ENCODE measurements at places on chromosomes 3 and 15. TPM values are rescaled to one million over a fixed set of nuclear protein-coding genes. Genes with fewer than 3 reads are reported as not detected.
A peak's percentile ranks its signal among the peaks of the same experiment; 100 is the strongest.

DNA sequence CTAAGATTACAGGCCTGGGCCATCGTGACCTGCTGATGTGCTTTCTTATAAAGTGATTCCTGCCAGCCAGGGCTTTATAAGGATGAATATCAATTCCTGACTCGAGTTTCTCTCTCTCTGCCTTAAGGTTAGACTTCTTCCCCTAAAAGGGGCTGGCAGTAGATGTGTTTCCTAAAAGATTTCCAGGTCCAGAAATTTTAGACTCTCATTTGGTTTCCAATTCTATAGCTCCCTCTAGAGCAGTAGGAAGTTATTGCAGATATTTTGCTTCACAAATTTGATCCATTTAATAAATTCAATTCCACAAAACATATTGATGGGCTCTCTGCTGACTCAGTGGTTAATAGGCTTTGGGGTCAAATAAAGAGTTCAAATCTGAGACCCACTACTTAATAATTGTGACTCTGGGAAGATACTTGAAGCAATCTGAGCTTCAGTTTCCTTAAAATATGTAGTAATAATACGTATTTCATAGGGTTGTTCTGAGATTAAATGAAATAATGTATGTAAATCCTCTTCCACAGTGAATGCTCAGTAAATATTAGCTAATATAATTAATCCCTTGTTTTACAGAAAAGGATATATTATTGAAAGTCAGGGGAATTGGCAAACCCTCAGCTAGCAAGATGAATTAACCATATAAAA lies 2.1 kb downstream of the TRIM69 start:
- no peaks in the 10 kb centered on the region for H3K36me3 ChIP-seq
- no peak for DNase-seq
- H3K27ac ChIP-seq: no peak overlapping the region

DNA sequence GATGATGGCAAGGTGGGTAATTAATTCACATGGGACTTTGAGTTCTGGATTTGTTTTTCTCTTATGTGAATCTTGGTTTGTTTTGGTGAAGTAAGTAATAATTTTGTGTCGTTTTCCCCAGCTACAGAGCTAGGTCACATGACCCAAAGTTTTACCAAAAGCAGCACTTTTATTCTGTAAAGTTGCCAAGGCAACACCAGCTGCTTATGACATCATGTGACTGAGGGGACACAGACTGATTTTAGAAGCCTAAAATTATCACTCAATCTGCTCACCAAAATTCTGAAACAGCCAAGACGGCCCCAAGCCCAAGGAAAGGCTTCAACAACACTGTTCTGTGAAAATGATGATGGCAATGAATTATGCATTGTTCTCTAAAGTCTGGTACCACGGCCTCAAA lies 63.9 kb downstream of the MEX3B start:
- no peak overlapping the region for H3K27ac ChIP-seq
- H3K4me1 ChIP-seq: no peaks in the 10 kb centered on the region
- no peaks in the 10 kb centered on the region for H3K36me3 ChIP-seq
- H3K4me3 ChIP-seq: no peak overlapping the region
- H3K27me3 ChIP-seq: no peaks in the 10 kb centered on the region
- DNase-seq: no peak

DNA sequence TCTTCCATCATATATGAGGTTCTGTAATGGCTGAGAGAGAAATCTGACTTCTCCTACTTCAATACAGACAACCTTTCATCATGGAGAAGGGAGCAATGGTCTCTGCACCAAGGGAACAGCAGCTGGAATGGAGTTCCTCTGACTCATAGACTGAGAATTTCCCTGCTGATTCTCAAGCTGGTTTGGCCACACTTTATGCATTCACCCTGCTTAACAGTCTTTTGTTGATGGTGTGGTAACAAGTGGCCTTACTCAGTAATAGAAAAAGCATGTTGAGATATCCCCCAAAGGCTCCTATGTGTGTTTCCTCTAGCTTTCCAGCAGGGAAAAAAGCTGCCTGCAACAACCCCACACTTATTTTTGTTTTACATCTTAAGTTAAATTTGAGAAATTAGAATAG lies 138.1 kb downstream of the GREM1 start:
- peaks cover 10% of the 10 kb centered on the region for H3K36me3 ChIP-seq
- no peaks in the 10 kb centered on the region for H3K4me1 ChIP-seq
- no peaks in the 10 kb centered on the region for H3K27me3 ChIP-seq
- DNase-seq: no peak

Gene ATXN7
- total RNA-seq: 35.5 TPM

GRCh38 chr15:36831904-36832287 lies 252.5 kb downstream of the CDIN1 start:
- H3K36me3 ChIP-seq: no peaks in the 10 kb centered on the region
- H3K4me3 ChIP-seq: no peak overlapping the region
- H3K27ac ChIP-seq: no peak overlapping the region
- DNase-seq: no peak
- H3K27me3 ChIP-seq: no peaks in the 10 kb centered on the region
- H3K4me1 ChIP-seq: no peaks in the 10 kb centered on the region

Gene ARPC4
- 148 TPM for total RNA-seq

DNA sequence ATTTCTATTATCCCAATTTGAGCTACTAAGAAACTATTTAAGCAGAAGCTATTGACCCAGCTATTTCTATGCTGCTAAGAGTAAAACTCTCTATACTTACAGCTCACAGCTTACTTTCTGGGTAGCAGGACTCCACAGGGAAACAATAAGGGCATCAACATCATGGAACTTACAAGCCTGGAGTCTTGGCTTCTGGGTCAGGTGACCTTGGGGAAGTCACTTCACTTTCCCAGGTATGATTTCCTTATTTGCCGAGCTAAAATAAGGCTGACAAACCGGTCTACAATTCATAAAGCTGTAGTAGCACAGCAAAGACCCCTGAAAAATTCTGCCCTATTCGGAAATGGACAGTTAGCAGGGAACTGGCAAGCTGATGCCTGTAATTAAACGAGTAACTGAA lies 278.3 kb upstream of the NR2F2 start:
- no peak for DNase-seq
- peaks cover 16% of the 10 kb centered on the region for H3K4me1 ChIP-seq
- no peaks in the 10 kb centered on the region for H3K36me3 ChIP-seq
- H3K27me3 ChIP-seq: peaks cover 10% of the 10 kb centered on the region
- no peak overlapping the region for H3K27ac ChIP-seq

GRCh38 chr3:196775938-196776337 lies 36.3 kb downstream of the PAK2 start:
- H3K4me3 ChIP-seq: no peak overlapping the region
- H3K4me1 ChIP-seq: peaks cover 23% of the 10 kb centered on the region
- H3K36me3 ChIP-seq: peaks cover 3% of the 10 kb centered on the region

Gene KBTBD8
- 6.0 TPM for total RNA-seq

DNA sequence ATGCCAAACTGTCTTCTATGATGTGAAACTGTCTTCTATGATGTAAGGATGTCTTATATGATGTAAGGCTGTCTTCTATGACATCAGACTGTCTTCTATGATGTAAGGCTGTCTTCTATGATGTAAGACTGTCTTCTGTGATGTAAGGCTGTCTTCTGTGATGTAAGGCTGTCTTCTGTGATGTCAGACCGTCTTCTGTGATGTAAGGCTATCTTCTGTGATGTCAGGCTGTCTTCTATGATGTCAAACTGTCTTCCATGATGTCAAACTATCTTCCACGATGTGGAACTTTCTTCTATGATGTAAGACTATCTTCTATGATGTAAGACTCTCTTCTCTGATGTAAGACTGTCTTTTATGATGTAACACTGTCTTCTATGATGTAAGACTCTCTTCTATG lies 27.9 kb downstream of the MGLL start:
- H3K4me1 ChIP-seq: peaks cover 17% of the 10 kb centered on the region
- no peak overlapping the region for H3K27ac ChIP-seq
- no peaks in the 10 kb centered on the region for H3K27me3 ChIP-seq

DNA sequence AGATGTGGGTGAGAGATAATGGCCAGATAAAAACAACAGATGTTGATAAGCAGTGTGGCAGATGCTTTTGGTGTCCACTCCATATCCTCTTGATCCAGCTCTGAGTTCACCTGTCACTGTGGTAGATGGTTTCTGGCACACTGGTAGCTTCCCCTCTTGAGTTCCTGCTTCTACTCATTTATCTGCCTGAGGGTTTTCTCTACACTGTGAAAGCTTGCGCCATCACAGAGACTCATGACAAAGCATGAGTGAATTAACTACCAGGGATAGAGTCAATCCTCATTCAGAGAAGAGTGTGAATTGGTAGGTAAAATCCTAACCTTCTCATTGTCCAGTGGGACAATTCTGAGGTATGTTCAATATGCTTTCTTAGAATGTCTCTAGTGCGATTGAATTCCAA lies 50.0 kb upstream of the ARHGEF26 start:
- H3K27ac ChIP-seq: no peak overlapping the region
- H3K27me3 ChIP-seq: no peaks in the 10 kb centered on the region
- H3K4me1 ChIP-seq: no peaks in the 10 kb centered on the region
- no peak for DNase-seq
- H3K4me3 ChIP-seq: no peak overlapping the region

Gene CYP8B1
- not detected for total RNA-seq

- no peaks in the 10 kb centered on the region for H3K36me3 ChIP-seq
- no peak overlapping the region for H3K4me3 ChIP-seq
- H3K27ac ChIP-seq: no peak overlapping the region
- H3K27me3 ChIP-seq: no peaks in the 10 kb centered on the region
- no peak for DNase-seq
These were observed 6.5 kb downstream of the CELF6 start for GRCh38 chr15:72313448-72313840.

DNA sequence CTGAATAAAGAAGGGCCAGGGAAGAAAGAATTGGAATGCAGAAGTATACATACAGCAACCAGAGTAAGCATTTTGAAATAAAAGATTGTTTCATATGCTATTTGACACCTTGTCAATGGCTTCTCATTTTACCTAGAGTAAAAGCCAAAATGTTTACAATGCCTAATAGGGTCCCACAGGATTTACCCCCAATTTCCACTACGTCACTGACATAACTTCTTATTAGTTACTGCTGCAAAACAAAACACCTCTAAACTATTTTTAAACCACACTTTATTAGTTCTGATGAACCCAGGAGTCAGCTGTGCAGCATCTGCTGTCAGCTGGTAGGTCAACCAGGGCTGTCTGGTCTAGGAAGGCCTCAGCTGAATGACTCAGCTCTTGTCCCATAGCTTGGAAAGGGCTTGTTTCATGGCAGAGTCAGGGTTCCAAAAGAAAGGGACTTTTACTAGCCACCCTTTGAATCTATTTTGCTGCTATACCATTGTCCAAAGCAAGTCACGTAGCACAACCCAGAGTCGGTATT lies 945.1 kb downstream of the EPHA3 start:
- no peaks in the 10 kb centered on the region for H3K27me3 ChIP-seq
- no peak overlapping the region for H3K27ac ChIP-seq
- no peak overlapping the region for H3K4me3 ChIP-seq
- no peaks in the 10 kb centered on the region for H3K36me3 ChIP-seq

DNA sequence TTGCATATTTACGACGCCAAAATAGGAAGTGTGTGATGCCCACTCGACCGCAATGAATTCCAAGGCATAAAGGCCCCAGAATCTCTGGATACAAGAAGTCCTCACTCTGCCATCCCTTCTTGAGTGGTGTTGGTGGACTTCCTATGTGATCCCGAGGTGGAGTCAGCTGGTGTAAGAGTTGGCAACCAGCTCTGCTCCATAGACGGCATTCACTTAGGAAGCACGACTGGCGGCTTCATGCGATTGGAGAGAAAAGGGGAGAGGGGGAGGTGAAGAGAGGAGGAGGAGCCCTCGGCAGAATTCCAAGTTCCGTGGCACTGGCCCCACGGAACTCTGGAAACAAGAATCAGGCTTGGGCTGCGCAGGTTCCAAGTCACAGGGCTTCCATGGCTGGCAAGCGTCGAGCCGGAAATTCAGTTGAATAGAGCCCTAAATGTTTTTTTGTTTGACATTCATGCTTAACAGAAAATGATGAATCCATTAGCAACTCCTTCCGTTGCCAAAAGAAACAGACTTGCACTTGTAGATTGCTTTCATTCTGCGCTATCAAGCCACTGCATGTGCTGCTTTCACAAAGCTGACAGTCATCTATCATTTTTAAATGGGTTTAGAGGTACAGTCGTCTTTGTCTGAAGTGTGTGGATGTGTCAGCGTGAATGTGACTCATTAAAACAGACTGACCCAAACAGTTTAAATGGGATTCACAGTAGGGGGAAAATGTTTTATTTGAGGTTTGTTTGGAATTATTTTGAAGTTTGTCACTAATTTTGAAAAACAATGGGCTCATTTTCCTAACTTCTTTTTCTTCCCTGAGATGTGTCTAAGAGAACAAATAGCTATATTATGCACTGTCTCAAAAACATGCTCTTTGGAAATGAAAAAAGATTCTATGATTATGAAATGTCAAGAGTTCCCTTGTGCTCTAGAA lies 428.3 kb upstream of the ATP11B start:
- DNase-seq: no peak
- H3K27ac ChIP-seq: no peak overlapping the region
- no peaks in the 10 kb centered on the region for H3K4me1 ChIP-seq
- H3K4me3 ChIP-seq: no peak overlapping the region
- no peaks in the 10 kb centered on the region for H3K36me3 ChIP-seq

GRCh38 chr15:81189583-81190283 lies 6.9 kb upstream of the IL16 start:
- H3K4me1 ChIP-seq: peaks cover 10% of the 10 kb centered on the region
- H3K36me3 ChIP-seq: no peaks in the 10 kb centered on the region
- H3K4me3 ChIP-seq: no peak overlapping the region
- peak overlapping the region; percentile 81 for H3K27ac ChIP-seq
- DNase-seq: peak; percentile 71

DNA sequence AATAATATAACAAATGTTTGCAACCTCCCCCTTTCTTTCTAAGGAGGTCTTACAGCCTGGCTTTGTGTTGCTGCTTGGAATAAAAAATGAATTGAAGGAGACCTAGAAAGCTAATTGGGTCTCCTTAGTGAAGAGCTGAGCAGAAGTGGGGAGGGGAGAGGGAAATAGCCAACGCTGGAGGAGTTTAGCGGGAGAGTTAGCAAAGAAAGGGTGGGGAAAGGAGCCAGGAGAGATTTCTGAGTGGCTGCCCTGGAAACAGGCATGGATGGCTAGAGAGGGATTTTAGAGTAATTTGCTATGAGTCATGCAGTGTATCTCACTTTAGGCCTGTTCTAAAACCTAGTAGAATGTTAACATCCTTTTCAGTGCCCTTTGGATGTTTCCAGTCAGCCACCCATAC lies 45.2 kb upstream of the PFN2 start:
- H3K36me3 ChIP-seq: no peaks in the 10 kb centered on the region
- H3K27me3 ChIP-seq: no peaks in the 10 kb centered on the region
- H3K4me1 ChIP-seq: no peaks in the 10 kb centered on the region
- no peak overlapping the region for H3K27ac ChIP-seq
- H3K4me3 ChIP-seq: no peak overlapping the region

Gene ARGFX
- total RNA-seq: not detected

GRCh38 chr3:23612296-23612891 lies 193.4 kb upstream of the UBE2E1 start:
- DNase-seq: no peak
- H3K4me3 ChIP-seq: peak overlapping the region; percentile 23
- no peaks in the 10 kb centered on the region for H3K27me3 ChIP-seq
- H3K27ac ChIP-seq: no peak overlapping the region
- no peaks in the 10 kb centered on the region for H3K36me3 ChIP-seq

Gene SH2D7
- total RNA-seq: not detected
